ENCODE measurements at places on chromosomes 6 and 20.

GRCh38 chr20:672963-673602 lies 2.5 kb downstream of the SCRT2 start:
- no peak for DNase-seq

DNA sequence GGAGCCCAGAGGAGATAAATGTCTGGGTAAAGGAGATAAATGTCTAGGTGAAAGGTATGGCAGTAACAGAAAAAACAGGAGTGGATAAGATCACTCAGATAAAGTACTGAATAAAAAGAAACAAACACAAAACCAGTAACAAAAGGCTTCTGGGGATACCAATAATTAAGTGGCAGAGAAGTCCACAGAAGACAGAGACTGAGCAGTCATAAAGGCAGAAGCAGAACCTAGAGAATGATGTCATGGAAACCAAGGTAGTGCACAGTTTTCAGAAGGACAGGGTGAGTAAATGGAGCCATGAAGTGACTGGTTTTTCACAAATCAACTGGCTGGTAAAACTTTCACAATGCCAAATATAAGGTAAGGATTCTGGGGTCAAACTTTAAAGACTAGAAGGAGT lies 80.9 kb upstream of the PLN start:
- DNase-seq = no peak

GRCh38 chr6:130138909-130139242 lies 83.9 kb downstream of the SAMD3 start:
- DNase-seq = no peak

DNA sequence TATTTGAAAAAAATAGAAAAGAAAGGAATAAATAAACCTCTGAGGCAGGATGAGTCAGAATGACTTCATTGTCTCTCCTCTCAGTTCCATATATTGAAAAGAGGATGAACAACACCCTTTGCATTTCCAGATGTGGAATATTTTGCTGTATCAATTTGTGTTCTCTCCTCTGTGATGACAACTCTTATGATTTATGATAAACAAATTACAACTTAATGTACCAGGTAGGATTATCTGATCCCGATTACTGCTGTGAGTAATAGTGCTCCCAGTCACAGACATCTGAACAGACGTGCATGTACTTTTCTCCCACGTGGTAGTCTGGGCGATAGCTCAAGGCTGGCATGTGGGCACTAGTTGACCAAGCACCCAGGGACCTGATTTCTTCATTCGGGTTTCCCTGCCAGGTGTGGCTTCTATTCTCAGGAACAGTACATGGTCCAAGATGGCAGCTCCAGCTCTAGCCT lies 142.1 kb upstream of the SULF2 start:
- no peak for DNase-seq

- DNase-seq = no peak
Observed at GRCh38 chr20:20259533-20259932, 108.4 kb upstream of the INSM1 start.

DNA sequence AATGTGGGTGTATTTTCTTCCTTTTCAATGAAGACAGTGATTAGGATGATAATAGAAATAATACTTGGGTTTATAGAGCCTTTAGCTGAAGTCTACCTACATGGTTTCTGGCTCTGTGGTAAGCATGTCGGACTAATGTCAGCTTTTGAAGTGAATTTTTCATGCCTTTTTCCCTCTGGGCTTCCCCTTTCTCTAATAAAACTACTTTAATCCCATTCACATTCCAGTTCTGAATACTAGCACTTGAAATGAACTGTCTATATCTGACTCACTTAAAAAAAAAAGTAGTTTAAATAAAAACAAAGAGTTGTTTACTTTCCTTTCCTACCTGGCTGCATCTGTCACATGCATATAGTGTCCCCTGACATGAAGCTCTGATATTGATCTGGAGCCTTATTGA lies 545.9 kb upstream of the FLRT3 start:
- DNase-seq = no peak

DNA sequence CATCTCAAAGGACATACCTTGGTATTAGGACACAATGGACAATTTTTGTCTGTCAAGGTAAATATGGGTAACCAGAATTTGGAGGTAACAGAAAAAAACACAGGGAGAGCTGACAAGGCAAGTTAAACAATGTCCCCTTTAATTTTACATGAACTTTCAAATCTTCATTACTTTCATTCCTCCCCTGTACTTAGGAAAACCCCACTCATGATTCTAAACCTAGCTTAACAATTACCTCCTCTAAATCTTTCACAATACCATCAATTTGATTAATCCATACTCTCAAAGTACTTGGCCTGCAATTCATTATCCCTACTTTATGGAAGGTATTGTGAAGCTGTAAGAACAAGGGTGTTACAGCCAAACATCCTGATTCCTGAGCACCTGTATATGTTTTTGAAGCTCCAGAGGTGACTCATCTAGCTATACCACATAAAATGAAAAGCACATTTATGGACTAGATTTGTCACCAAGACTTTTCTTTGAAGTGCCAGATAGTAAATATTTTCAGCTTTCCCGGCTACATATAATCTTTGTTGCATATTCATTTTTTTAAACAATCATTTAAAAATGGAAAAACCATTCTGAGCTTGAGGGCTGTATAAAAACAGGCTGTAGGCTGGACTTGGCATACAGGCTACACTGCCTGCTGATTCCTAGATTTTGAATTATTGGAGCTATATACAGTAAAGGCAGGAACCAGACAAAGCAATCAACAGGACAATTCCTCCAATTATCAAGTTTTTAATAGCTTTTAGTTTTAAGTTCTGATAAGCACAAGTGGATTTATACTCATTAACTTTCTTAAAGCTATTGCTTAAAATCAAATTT lies 22.9 kb downstream of the DEK start:
- no peak for DNase-seq

GRCh38 chr20:17794400-17794799 lies 94.6 kb downstream of the BANF2 start:
- DNase-seq = no peak

DNA sequence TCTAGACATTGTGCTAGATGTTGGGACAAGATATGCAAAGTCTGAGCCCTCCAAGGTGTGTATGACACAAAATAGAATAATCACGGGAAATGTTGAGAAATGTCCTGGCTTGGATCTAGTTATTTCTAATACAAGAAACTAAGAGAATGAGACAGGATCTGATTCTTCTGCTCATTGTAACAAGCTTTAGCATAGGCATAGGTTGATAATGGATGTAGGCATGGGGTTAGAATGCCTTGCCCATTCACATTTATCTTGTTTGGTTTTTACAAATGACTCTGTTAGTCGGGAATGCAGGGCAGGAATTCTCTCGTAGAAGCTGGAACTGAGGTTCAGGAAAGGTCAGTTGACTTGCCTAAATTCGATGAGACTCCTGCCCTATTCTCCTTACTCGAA lies 1.5 kb upstream of the SLC26A8 start:
- no peak for DNase-seq

DNA sequence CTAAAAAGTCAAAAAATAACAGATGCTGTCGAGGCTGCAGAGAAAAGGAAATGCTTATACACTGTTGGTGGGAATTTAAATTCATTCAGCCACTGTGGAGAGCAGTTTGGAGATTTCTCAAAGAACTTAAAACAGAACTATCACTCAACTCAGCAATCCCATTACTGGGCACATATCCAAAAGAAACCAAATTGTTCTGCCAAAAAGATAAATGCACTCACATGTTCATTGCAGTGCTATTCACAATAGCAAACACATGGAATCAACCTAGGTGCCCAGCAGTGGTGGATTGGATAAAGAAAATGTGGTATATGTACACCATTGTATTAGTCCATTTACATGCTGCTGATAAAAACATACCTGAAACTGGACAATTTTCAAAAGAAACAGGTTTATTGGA lies 116.0 kb upstream of the VGLL2 start:
- no peak for DNase-seq

- no peak for DNase-seq
Observed at GRCh38 chr20:37379967-37380828, 34.3 kb downstream of the SRC start.

DNA sequence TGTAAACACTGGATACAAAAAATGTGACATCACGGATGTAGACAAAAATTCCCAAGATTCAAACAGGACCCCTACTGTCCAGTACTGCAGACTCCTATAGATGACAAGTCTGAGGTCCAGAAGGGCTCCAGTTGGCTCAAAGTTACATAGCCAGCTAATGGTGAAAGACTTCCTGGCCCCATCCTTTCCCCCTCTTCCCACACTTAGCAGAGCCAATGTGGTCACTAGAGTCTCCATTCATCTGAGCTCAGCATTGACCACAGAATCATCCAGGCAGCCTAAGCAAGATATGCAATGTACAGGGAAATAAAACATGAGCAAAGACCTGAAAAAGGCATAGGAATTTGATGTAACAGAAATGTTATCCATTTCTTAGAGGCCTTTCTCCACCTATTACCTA lies 180.5 kb downstream of the ADAT2 start:
- DNase-seq = no peak

- DNase-seq = no peak
Observed at GRCh38 chr20:2984956-2985661, 58.3 kb upstream of the GNRH2 start.

- DNase-seq = no peak
Observed at GRCh38 chr6:42354702-42355101, 97.0 kb downstream of the TRERF1 start.

- DNase-seq = no peak
Observed at GRCh38 chr6:81767163-81767891, 14.8 kb upstream of the TENT5A start.

DNA sequence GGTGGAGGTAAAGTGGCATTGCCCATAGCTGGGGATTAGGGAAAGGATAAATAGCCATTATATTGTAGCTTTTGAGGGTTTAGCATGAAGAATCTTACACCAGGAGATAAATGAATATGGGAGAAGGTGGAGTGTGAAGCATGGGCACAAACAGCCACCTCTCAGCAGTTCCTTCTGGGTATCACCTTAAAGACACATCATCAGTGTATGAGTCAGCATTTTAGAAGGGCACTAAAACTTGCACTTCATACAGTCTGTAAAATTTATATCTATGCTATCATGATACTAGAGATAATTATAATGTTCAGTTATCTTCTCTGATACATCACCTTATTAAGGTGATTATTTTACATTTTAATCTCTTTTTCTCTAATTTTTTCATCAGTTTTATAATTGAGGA lies 25.3 kb downstream of the SLC35A1 start:
- DNase-seq = no peak

DNA sequence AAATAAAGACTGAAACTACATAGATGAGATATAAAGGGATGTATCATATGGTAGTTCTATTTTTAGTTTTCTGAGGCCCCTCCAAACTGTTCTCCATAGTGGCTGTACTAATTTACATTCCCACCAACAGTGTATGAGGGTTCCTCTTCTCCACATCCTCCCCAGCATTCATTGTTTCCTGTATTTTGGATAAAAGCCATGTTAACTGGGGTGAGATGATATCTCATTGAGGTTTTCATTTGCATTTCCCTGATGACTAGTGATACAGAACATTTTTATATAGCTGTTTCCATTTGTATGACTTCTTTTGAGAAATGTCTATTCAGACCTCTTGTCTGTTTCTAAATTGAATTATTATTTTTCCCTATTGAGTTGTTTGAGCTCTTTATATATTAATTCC lies 229.3 kb downstream of the RFPL4B start:
- no peak for DNase-seq

DNA sequence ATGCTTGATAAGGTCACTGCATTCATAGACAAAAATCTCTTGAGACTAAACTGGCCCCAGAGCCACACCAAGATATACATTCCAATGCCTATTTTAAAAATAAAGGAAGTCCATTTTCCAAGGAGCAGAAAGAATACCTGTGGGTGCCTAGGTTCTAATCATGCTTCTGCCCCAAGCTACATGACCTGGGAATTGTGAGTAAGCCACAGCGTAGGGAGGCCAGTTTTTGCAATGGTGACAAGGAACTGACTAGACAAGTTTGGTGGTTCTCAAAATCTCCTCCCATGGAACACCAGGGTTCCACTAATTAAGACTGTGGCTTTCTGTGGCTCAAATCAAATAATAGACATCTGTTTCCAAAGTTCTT lies 83.3 kb downstream of the GMDS start:
- DNase-seq = no peak

GRCh38 chr6:74870403-74870802 lies 335.4 kb downstream of the COL12A1 start:
- DNase-seq = no peak

DNA sequence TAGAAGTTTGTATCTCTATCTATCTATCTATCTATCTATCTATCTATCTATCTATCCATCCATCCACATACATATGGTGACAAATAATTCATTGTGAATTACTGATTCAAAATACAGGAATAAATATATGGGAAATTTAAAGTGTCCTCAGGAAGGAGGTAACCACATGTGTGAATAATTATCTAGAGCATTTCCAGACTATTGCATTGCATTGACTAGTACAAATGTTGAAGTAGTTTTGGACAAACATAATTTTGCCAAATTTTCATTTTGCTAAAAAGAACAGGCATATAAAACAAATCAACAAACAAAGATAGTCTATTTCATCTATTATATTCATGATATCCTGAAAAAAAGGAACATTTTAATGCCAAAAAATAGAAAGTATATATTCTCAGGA lies 192.7 kb downstream of the UTRN start:
- no peak for DNase-seq

DNA sequence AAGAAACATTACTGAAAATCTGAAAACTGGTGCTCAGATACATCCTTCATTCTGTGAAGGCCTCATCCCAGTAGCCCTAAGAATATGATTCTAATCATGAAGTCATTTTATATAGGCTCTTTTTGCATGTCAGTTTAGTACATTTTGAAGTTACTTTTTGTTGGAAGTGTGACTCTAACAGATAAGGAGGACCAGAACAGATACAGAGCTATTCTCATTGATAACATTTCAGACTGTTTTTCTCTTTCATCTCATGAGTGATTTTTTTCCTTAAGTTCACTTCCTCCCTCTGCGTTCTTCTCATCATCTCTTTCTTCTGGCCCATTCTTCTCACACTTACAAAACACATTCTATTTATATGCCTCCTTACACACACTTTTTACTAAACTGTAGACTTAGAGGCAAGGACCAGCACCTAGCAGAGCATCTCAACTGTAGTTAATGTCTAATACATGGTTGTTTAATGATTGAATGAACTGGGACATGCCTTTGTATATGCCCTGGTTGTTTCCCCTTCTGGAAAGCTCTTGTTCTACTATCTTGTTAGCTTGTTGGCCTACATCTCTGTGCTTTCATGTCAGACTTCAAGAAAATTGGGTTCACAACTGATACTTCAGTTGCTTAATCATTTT lies 8.7 kb downstream of the CTNNBL1 start:
- DNase-seq = no peak

DNA sequence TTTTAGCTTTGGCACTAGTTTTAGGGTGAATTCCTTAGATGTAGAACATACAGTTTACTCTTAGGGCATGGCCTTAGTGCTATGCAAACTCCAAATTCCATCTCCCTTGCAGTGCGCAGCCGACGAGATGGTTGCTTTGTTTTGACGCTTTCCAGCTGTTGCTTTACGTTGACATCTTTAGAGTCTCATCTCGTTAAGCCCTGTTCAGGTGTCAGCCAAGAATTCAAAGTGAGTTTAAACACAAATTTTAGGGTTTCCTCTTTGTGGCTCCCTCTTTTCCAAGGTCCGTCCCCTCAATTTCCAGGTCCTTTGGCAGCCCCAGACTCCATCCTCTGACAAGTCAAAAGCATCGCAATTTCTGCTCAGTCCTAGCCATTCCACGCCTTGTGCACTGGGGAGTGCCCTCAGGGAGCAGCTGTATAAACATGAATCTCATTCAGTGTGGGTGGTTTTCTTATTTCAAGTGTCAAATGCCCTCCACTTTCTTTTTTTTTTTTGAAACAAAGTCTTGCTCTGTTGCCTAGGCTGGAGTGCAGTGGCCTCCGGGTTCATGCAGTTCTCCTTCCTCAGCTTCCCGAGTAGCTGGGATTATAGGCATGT lies 14.1 kb upstream of the MAK start:
- no peak for DNase-seq

GRCh38 chr20:7029019-7029418 lies 261.5 kb downstream of the BMP2 start:
- no peak for DNase-seq
